ENCODE measurements at places on chromosomes 3 and 15. TPM values are rescaled to one million over a fixed set of nuclear protein-coding genes. Genes with fewer than 3 reads are reported as not detected.
A peak's percentile ranks its signal among the peaks of the same experiment; 100 is the strongest.

The MAP6D1 gene
- total RNA-seq = 1.1 TPM

The POU1F1 gene
- total RNA-seq = not detected

The IL12A gene
- total RNA-seq = 0.14 TPM

The ASB14 gene
- total RNA-seq = not detected

The CPNE4 gene
- total RNA-seq = 0.20 TPM

The GOLGA8O gene
- total RNA-seq = 1.4 TPM

DNA sequence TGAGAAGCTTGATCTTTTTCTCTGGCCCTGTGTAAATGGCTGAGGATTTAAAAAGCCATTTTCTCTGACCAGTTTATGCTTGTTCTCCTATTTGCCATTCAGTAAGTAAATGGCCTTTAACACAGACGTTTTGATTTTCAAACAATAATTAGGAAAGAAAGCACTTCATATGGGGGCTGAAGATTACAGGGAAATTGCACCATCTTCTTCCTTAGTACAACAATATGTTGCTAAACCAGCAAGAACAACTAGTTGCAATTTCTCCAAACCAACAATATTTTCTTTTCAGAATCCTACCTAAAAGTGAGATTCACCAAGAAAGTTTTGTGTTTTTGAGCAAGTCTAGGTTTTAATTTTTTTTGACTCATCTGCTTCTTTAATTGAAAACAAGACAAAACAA, 80.5 kb upstream of the CCNL1 start:
- DNase-seq = no peak

DNA sequence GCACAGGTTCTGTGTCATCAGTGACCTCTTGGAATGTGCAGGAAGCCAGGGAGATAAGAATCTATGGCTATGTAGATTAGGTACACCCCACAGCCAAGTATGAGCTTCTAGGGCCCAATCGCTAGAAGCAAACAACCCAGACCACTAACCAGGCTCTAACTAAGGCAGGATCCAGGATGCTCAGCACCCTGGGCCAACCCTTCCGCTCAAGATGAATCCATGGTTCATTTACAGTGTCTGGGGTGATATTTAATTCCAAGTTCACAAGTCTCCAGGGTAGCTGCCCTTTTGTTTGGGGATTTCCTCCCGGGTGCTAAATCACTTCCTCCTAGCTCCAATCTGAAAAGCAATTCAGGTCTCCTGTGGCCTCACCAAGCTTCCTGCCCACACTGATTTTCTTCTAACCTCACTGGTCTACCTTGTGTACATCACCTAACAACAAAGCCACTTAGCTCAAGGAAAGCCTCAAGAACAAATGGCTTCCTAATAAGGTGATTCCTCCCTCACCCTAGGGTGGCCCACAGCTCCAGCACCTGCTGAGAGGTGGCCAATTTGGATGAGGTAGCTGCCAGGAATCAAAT, 2.4 kb downstream of the EHD4 start:
- no peak for DNase-seq

- no peak for DNase-seq
These were observed 2.0 kb upstream of the GALK2 start for GRCh38 chr15:49168016-49168415.

GRCh38 chr15:44670087-44670950, 6.9 kb upstream of the SPG11 start:
- DNase-seq = no peak

DNA sequence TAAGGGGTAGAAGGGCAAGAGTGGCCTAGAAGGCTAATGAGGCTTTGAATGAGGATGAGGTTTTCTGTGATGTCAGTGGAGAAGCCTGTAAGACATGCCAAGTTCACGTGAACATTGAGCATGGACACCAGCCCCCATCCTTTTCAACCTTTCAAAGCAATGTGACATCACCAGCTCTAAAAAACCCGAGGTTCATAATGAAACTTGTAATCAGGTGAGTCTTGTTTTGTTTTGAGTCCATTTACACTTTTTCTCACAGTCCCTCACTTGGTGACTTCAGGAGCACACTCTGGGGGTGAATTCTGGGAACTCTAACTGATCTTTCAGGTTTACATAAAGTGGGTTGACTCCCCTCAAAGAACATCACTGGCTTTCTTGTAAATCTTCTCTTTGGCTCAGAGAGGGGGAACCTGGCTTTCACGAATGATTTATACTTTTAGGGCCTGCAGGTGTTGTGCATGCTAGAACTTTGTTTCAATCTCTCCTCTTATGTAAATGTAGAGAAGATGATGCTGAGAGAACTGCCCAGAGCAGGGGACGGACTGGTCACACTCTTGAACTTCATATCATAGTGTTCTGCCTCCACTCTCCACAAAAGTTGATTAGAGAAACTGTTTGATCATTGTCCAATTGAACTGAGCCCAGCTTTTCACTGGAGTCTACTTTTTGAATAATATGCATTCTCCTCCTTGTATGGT, 224.7 kb upstream of the SATB1 start:
- no peak for DNase-seq

DNA sequence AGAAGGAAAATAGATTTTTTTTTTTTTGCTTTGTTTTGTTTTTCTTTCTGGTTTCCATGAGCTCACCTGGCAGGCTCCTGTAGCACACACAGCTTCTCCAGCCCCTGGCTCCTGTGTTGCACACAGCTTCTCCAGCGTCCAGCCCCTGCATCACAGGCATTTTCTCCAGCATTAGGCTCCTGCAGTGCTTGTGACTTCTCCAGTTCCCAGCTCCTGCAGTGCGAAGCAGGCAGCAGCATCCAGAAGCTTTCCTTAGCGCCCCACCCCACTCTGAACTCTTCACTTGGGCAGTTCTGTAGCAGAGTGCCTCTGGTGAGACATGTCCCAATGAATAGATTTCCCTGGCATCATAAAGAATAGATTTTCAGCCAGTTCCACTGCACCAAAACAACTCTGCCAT, 5.5 kb upstream of the CCDC39 start:
- DNase-seq = no peak

DNA sequence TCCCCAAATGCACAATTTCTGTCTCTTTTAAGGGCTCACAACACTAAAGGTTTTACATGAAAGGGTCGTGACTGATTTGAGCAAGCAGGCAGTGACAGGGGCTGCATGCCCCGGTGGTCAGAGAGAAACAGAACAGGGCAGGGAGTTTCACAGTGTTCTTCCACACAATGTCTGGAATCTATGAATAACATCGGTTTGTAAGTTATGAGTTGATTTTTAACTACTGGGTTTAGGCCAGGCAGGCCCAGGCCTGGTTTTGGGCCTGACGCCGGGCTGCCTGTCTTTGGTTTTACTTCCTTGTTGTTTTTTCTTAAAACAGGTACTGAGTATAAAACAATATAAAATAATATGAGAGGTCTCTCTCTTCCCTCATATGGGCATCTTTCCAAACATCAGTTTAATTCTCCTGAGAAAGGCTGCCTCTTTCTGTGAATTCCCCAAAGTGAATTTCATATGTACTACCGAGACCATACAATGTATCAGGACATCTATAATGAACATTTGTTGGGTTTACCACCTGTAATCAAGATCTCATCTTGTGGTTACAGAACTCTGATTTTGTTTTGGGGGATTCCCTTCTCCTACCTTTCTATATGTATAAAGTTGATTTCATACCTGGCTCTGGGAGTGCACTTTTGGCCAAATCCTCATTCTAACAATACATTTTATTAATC, 74.4 kb downstream of the CD200 start:
- no peak for DNase-seq

DNA sequence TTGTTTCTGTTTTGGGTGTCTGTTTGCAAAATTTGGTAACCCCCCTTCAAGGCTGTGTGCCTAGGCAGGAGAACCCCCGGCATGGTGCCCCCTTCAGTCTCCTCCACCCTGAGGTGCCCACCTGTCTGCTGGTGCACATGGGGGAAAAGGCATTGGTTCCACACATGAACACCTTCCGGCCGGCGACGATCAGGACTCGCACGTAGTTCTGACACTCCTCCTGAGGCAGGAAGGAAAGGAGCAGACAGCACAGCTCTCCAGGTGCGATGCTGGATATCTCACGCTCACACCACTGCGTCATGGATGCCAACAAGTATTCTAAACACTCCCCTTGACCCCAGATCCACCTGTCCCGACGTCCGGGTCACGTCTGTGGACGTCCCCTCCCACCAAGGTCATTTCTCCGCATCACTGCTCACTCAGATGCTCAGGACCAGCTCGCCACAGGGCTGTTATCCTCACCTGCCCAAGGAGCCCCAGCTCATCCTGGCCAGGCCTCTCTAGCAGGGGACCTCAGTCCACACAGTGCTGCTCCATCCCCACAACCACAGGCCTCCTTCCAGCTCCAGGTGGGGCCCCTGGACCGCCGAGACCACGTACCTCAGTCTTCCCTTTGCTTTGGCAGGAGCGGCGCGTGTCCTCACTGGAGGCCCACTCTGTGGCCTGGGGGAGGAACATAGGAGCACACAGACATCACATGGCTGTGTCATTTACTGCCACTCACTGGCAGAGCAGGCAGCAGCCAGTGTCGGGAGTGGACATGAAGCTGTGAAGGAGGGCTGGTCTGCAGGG, 99.0 kb downstream of the SEMA5B start:
- no peak for DNase-seq

DNA sequence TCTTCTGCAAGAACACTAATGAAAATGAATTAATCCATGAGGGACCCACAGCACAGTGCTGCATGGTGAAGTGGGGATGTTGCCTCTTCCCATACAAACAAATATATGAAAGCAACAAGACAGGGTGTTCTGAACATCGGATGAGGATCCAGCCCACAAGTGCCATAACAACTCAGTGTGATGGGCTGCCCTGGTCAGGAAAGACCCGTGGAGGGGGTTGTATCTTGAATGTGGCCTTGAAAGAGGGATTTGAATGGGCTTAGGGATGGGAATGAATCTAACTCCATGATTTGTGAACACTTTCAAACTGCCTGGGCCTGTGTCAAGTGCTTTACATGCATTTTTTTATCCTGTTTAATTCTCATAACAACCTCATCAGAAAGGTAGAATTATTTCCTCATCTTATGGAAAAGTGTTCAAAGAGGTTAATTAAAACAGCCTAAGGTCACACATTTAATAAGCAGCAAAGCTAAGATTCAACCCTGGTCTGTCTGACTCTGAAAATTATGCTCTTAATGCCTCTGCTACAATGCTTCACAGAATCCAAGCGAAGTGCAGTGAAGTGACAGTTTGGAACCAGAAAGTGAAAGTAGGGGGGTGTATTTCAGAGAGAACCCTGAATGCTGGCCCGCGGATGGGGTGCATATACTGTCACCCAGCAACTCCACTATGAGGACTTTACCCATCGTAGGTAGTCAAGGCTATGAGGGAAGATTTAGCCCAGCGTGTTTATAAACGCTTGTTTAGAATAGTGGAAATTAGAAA, 65.6 kb upstream of the HEG1 start:
- no peak for DNase-seq

DNA sequence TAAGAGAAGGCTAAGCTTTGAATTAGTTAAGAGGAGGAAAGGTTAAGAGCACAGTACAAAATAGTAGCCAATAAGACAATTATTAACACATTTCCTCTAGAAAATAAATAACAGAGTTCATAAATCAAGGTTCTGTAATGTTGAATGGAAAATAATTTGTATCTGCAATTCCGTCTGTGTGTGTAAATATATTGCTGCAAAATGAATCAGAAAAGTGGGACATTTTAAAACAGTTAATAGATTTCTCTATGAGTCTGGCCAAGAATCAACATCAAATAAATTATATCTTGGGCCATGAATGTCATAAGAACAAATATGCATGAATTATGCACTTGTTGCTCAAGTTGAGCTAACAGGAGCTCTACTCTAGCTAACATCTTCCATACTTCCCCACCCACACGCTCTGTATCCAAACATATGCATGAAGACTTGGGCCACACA, 14.2 kb upstream of the SUCNR1 start:
- DNase-seq = no peak

DNA sequence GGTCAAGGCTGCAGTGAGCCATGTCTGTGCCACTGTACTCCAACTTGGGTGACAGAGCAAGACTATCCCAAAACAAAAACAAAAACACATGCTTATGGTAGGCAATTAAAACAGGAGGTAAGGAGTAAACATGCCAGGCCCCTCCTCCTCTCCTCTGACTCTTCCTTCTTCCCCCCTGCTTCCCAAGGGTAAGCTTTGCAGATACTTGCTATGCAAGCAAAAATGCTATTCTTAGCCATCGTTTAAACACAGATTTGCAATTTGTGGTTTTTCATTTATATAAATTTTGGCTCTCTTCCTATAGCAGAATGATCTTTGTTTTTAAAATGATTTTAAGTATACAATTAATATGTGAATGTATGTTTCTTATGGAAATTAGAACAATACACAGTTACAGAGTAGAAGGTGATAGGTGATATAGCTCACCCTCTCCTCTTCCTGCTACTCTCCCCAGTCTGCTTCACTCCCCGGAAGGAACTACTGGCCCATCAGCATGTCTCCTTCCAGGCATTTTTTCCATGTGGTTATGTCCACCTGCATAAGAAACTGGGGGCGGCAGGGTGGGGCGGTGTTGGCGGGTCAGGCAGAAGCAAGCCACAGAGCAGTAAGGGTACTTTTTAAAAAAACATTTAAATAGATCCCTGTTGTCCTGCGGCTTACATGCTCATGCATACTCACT, 42.1 kb downstream of the IGF1R start:
- DNase-seq = no peak

DNA sequence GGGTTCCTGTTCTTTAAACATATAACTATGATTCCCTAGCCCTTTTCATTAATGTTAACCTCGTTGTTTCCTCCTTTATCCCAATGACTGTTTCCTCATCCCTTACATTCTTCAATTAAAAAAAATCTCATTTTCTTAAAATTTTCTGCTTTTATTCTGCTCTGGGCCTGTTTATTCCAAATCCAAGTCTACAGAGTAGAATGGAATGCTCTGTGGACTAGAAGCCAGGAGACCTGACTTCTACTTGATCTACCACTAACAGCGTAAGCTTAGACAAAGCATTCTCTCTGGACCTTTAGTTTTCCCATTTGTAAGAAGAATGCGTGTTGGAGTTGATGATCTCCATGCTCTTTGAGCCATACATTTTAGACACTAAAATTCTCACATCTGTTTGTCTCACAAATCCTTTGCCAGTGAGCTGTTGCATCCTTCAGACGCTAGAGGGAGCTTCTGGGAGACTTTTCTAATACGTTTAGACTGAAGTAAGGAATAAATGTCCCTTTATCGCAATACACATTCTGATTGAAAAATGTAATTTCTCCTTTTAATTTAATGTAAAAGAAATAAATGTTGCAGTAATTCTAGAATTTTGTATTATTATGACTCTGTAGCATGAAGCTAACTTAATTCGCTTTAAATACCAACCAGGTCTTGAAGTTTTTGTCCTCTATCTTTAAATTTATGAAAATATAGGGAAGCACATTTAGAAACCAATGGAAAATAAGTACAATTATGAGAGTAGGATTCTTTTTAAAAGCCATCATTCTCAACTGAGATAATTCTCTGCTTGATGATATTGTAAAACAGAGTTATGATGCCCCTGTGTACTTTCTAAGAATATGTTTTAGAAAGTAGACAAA, 21.7 kb upstream of the GMNC start:
- peak; percentile 50 for DNase-seq

All from mucosa of gallbladder (tissue), 1 donor.